ENCODE measurements at places on chromosomes 16 and 17.

DNA sequence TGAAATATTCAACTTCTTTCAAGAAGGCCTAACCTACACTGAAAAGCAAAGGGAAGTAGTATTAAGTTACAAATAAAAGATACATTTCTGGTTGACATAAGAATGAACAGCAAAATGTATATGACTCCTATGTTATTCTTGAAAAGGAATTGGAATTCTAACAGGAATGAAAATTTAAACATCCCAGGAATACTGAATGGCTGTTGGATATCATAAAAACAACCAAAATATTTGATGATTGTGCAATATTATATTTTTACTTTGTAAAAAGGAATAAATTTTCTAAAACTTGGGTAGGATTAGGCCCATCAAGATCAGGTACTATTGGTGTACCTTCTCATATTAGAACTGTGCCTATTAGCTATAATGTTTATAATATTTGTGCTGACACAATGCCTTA lies 50.0 kb downstream of the CYB5B start:
- DNase-seq = peak; percentile 62

- no peak for DNase-seq
Measured at GRCh38 chr16:9344508-9344907, 253.1 kb downstream of the HAPSTR1 start.

DNA sequence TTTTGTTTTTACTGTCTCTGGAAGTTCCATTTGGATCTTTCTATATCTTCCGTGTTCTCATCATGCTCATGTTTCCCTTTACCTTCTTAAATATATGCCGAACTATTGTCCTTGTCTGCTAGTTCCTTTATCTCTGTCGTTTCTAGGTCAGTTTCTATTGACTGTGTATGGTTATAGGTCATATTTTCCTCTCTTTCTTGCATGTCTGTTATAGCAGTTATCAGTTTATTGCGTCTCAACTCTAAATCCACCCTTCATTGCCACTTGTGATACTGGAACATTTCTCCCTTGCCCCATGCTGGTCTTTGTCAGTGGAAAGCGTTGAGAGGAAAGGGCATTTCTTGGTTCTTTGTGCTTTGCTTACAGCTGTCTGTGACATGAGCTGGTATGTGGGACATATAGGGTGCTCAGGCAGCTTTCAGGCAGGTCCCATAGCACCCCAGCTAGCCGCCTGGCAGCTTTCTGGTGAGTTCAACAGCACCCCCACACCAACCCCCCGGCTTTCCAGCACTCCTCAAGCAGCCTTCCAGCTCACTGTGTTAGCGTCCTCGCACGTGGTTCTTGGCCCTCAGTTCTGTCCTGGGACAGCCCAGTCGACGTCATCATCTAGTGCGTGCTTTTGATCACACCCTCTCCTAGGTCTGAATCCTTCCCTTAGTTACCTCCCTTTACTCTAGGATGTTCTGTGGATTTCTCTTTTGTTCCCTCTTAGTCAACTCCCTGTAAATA lies 15.4 kb upstream of the DNASE1 start:
- no peak for DNase-seq

GRCh38 chr16:66039793-66040192 lies 326.7 kb upstream of the CDH5 start:
- DNase-seq = peak; percentile 47

DNA sequence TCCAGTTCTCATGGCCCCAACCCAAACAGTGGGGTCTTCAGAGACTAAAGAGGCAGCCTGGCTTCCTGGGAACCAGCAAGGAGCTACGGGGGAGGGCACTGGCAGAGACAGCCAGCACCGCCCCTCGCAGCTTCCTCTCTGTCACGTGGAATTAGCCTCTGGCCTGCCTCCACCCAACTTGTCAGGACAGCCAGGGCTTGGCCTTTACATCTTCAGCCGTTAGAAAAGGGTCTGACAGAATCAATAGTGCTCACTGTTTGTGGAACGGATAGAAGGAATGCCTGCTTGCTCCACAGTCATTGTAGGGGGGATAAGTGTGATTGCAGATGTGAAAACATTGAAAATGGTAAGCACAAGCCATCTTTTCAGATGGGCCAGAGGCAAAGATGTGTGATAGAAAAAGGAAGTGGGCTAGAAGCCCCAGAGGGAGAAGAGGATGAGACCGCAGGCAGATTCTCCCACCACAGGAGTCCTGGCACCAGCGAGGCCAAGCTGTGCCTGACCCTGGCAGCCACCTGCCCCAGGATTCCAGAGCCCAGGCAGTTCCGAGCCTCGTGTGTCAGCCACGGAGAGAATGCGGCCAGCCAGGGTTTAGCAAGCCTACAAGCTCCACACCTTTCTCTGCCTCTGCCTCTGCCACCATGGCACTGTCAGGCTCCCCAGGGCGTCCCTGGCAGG lies 18.6 kb downstream of the GRIN2C start:
- DNase-seq = peak; percentile 28

DNA sequence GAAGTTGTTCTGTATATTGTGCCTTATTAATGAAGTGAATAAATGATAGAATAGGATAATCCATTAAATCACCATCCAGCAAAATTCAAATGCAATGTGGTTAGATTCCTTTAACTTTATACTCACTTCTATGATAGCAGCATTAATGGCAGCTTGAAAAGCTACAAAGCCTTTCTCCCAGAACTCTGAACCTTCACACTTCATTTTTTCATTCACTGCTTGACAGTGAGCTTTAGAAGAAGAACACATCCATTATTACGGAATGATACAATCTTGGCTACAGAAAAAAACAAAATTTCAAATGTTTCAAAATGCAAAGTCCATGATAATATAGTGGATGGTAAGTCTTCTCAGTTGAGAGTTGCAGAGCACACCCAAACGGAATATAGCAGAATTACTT lies 16.4 kb downstream of the ABCA9 start:
- DNase-seq = no peak

- DNase-seq = no peak
Measured at GRCh38 chr17:79619196-79619595, 8.3 kb upstream of the RBFOX3 start.

DNA sequence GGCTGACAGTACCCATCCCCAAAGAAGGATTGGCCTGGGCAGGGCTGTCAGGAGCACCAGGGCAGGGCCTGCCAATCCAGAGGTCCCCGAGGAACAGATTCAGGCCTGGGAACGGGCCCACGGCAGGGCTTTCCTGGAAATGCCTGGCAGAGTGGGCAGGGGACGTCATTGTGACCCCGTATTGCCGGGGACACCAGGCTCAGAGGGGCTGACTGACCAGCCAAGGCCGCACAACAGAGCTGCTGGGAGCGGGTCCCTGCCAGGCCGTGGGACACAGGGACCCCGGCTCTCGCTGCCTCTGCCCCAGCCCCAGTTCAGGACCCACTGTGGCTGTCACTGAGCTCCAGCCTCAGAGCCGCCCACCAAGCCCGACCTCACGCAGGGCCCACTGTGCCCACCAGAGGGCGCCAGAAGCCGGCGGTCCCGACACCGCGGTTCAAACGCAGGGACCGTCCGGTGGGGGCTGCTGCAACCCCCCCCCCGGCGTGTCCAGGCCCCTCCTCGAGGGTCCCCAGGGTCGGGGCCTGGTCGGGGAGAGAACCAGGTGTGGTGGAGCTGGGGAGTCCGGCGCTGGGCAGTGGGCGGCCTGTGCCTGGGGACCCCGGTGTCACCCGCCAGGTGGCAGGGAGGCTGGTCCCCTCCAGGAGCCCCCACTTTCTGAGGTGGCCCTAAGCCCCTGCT lies 15.2 kb upstream of the SSTR5 start:
- DNase-seq = no peak

- DNase-seq = peak; percentile 78
Measured at GRCh38 chr17:45170931-45171337, 9.3 kb downstream of the HEXIM2 start.

- no peak for DNase-seq
Measured at GRCh38 chr17:59669411-59669810, 37.8 kb downstream of the PTRH2 start.

DNA sequence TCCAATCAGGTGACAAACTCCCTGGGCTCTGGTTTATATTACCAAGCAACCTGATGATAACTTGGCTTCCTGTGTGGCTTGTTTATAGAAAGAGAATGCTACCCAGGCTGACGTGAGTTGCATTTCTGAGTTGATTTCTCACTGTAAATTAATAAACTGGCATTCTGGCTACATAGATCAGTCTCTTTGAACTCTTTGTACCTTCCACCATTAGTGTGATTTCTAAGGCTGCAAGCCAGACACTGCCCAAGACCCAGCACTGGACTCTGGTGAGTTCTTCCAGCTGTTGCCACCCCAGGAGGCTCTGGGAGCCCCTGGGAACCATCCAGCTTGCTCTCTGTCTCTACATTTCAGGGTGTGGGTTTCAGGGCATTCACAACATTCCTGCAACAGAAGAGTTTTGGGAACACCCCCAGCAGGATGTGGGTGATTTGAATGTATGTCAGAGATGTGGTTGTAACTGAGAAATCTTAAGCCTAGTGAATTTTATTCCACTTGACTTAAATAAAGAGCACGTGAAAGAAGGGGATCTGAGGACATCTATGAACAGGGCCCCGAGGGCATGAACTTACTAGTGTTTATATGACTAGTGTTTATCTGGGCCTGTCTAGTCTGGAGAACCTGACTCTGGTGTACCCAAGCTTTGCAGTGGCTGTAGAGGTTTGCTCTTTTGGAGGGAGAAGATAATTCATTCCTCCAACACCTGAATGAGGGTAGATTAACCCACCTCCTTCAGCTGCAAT lies 30.3 kb upstream of the LRRC37A start:
- peak; percentile 91 for DNase-seq

- no peak for DNase-seq
Measured at GRCh38 chr16:81410643-81411293, 33.8 kb upstream of the CMIP start.

GRCh38 chr16:3645504-3646347 lies 8.8 kb upstream of the DNASE1 start:
- peak; percentile 74 for DNase-seq

DNA sequence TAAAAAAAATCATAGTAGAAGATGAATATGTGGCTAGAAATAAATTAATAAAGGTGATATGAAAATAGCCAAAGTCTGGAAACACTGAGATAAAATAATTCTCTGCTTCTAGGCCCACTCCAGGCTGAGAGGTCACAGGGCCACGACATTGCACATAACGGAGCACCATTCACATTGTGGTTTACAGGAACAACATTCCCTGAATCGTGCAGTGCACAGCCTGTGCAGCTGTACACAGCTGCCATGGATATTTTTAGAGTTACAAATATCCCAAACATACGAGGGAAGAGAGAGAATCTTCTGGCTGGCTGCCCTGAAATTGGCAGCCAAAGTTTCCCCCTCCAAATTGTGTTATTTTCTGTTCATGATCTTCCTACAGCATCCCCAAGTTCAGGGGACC lies 68.8 kb downstream of the GSG1L start:
- DNase-seq = no peak

DNA sequence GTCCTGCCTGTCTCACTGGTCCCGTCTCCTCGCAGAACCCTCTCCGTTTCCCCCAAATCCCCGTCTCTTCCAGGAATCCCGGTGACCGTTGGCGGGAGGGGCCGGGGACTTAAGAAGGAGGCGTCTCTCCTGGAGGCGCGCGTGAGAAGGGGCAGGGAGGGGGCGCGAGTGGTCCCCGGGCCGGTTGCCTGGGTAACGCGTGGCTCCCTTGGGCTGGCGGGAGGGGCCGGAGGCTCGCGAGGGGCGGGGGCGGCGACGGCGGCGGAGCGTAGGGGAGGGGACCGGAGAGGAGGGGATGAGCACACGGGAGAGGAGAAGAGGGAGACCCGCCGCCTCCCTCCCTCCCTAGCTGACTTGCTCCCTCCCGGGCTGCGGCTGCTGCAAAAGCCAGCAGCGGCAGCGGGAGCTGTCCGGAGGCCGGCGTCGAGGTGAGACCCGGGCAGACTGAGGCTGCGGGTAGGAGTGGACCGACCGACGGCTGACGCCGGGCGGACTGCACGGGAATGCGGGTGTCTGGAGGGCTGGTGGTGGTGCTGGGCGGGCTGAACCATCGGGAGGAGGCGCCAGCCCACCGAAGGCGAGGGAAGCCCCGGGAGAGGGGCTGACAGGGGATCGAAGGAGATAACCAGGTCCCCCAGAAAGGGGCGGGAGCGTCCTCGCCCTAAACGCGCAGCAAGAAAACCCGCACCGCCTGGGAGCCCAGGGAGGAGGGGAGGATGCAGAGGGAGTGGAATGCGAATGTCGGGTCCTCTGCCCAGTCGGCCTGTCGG lies at the start of gene PRRT2:
TSS of gene PRRT2 (plus strand) at position 298 of the 770 bp plus-strand sequence. CDS start 862 bp downstream, outside the sequence.
- DNase-seq = peak; percentile 69

GRCh38 chr17:59769887-59770286 lies 62.4 kb downstream of the VMP1 start:
- no peak for DNase-seq
